ENCODE measurements at places on chromosomes 7 and 10.

DNA sequence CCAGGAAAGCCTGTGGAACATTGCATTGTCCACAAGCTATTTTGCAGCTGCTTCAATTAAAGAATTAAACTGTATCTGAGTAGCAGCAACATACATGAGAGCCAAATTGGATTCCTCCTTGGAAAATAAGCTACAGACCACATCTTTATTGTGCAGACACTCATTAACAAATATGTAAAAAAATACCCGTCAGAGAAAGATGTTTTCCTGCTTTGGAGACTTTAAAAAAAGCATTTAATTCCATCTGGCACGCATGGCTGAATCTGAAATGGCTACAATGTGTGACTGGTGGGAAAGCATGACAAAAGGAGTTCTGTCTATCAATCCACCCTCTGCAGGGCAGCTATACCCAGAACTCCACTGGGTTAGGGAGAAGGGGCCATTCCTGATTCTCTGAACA lies 73.1 kb upstream of the HPS1 start:
- no peak for DNase-seq

DNA sequence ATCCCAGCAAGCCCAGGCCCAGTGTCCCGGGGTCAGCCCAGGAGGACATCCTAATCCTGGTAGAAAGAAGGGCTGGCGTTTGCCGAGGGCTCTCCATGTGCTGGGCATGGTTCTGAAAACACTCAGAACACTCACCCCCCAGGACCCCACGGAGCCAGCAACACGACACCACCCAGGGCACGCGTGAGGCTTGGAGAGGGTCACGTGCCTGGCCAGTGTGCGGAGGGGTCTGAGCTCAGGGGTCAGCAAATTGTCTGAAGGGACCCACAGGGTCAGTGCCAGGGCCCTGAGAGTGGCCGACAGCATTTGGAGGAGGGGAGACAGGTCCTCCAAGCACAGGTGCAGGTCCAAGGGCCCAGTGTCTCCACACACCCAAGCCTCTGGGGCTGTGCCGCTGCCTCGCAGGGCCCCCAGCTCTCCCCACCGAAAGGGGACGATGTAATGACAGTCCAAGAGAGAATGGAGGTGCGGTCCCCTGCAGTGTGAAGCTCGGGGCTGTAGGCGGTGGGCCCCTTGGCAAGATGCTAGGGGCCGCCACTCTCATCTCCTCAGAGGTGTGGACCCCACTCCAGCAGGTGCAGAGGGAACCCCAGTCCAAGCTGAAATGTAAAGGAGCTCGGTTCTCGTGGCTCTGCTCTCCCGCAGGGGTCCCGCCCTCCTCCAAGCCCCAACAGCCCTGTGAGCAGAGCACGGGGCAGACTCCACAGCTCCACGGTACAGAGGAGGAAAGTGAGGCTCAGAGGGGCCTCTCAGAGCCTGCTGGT lies 7.8 kb downstream of the FOXL3 start:
- DNase-seq: no peak

- DNase-seq: no peak
Measured at GRCh38 chr7:131521651-131522163, 34.7 kb downstream of the PODXL start.

DNA sequence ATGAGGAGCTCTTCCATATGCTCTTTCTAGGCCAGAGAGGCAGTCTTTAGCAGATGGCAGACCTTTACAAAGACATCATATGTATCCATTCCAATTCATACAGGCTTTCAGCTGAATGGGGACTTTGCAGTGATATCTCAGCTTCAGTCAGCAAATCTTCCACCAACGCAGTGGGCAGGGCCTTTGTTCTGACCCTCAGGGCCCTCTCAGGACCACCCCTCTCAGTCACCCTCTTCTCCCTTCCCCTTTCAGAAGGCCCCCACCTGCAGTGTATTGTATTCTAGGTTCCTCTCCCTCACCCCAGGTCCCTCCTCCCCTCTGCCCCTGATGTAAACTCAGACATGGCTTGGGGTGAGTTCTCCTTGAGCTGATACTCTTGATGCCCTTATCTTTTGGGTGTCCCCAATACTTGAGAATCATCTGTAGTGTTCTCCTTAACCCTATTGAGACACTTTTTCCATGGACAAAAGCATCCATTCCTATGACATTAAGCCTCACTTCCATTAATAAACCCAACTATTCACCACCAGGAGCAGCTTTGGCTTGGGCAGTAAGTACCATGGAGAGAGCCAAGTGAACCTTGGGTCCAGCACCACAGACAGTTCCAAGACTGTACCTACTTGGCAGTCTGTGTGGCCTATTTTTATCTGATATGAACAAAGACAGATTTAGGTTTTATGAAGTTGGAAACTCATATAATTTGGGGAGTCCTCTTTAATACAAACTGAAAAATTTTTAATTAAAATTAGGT lies 62.7 kb downstream of the ADCYAP1R1 start:
- no peak for DNase-seq

DNA sequence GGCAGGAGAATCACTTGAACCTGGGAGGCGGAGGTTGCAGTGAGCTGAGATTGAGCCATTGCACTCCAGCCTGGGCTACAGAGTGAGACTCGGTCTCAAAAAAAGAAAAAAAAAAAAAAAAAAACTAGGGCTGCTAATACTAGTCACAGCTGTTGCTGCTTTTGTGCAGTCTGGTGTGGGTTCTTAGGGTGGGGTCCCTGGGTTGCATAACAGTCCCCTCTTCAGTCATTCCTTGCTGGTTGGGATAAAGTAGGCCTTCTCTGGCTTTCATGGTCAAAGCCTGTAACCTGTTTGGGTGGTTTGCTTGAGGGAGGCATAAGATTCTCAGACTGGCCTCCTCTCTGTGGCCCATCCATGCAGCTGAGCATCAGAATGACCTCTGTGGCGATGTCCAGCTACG lies 14.1 kb downstream of the SSMEM1 start:
- no peak for DNase-seq

GRCh38 chr7:90311175-90311574 lies 9.9 kb downstream of the FAM237B start:
- DNase-seq: no peak

- no peak for DNase-seq
Measured at GRCh38 chr7:135381369-135381768, 128.5 kb downstream of the CNOT4 start.
